ENCODE measurements at places on chromosomes 7 and 10. TPM values are rescaled to one million over a fixed set of nuclear protein-coding genes. Genes with fewer than 3 reads are reported as not detected.

The PDE6C gene
- total RNA-seq = not detected

The HOGA1 gene
- 0.71 TPM for total RNA-seq

The DIP2C gene
- 3.4 TPM for total RNA-seq

The DENND2A gene
- total RNA-seq = 11.5 TPM

The FXYD4 gene
- total RNA-seq = not detected

The CDHR1 gene
- total RNA-seq = not detected

The PTF1A gene
- total RNA-seq = not detected

The SEC61A2 gene
- total RNA-seq = 5.0 TPM

The CRYGN gene
- not detected for total RNA-seq

The DGKB gene
- total RNA-seq = not detected

The PURB gene
- total RNA-seq = 16.4 TPM

The RBP4 gene
- total RNA-seq = 0.37 TPM

The SH2D4B gene
- not detected for total RNA-seq

The COL26A1 gene
- total RNA-seq = 0.12 TPM

The SPDYE5 gene
- not detected for total RNA-seq

The OPALIN gene
- total RNA-seq = not detected

The SCART1 gene
- total RNA-seq = 0.20 TPM

The SCIN gene
- 0.67 TPM for total RNA-seq

The CNTNAP2 gene
- total RNA-seq = not detected

The MSMB gene
- not detected for total RNA-seq

The MKX gene
- 0.64 TPM for total RNA-seq

The GPR15LG gene
- total RNA-seq = not detected

The UTF1 gene
- not detected for total RNA-seq

The STAMBPL1 gene
- 22.8 TPM for total RNA-seq

The PRSS1 gene
- not detected for total RNA-seq

The CTAGE4 gene
- total RNA-seq = 2.7 TPM

The STAG3 gene
- total RNA-seq = 8.3 TPM

The NEUROD6 gene
- total RNA-seq = not detected

Measured in M059J (cell line).